ENCODE measurements at places on chromosomes 5 and 9.
A peak's percentile ranks its signal among the peaks of the same experiment; 100 is the strongest.

GRCh38 chr5:165573445-165573844, 2068.0 kb downstream of the MAT2B start:
- no peak for DNase-seq

- DNase-seq, result peak; percentile 40
These were observed 160.3 kb upstream of the MVB12B start for GRCh38 chr9:126166291-126166690.

DNA sequence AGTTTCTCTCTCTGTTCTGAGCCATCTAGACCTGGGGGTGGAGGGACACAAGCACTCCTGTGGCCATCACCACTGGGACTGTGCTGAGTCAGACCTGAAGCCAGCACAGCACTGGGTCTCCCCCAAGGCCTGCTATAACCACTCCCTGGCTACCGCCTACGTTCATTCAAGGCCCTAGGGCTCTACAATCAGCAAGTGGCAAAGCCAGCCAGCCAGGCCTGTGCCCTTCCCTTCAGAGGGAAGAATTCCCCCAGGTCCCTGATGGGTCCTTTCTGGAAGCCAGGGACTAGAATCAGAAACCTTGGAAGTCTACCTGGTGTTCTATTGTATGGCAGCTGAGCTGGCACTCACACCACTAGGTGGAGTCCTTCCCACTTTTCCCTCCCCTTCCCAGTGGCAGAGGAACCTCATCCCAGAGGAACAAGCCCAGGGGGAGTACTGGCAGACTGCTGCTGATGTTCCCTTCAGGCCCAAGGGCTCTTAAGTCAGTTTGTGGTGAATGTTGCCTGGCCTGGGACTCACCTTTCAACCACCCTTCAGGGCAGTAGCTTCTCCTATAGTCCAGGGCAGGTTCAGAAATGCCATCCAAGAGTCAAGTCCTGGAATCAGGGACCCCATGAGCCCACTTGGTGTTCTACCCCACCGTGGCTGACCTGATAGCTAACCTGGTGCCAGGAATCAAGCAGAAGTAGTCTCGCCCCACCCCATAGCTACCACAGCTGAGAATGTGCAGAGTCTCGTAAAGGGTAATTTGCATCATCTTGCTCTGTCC, 20.0 kb downstream of the JMY start:
- DNase-seq, result no peak

DNA sequence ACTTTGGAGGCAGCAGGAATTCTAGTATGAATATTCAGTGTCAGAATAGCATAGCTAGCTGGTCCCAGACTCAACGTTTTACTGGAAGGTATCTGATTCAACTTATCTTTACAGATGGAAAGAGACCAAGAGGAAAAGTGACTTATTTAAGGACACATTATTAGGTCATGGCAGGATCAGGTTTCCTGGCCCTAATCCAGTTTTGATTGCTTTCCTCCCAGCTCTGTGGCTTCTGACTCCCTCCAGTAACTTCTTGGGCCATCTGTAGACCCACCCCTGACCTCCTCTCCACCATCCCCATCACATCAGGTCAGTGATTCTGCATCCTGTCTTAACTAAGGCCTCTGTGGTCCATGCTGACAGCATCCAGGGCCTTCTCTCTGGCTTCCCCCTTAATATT, 38.4 kb downstream of the SH3TC2 start:
- no peak for DNase-seq

- no peak for DNase-seq
These were observed 32.4 kb upstream of the SLC25A51 start for GRCh38 chr9:37936376-37936775.

- no peak for DNase-seq
These were observed 23.7 kb downstream of the MAN2A1 start for GRCh38 chr5:109713453-109713852.

Measured in lower leg skin (tissue), 4 donors.